Fibroblast of the aortic adventitia (primary cell): ENCODE measurements at places on chromosomes 2 and 18.

- peak; percentile 11 for DNase-seq
Measured at GRCh38 chr2:70994009-70994698, 519 bp downstream of the TEX261 start.

DNA sequence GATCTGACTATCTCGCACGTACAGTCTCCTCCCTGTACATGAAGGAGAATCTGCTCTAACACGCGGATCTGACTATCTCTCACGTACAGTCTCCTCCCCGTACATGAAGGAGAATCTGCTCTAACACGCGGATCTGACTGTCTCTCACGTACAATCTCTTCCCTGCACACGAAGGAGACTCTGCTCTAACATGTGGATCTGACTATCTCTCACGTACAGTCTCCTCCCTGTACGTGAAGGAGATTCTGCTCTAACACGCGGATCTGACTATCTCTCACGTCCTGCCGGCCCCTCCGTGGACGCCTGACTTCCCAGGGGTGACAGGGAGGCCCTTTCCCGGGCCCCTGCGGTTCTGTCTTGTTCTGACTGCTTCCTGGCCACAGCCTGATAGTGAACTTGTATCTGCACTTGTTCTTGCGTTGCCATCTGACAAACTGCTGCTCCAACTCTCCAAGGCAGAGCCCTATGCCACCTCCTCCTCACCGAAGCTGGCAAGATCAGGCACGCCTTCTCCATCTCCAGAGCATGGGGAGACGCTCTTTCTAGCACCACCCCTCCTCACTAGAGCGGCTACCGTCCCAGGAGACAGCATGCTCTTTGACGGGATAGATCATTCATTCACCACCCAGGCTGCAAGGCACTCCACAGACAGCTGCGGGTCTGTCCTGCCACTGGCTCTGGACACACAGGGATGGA is 238.6 kb downstream of the TWIST2 start:
- DNase-seq, result no peak

DNA sequence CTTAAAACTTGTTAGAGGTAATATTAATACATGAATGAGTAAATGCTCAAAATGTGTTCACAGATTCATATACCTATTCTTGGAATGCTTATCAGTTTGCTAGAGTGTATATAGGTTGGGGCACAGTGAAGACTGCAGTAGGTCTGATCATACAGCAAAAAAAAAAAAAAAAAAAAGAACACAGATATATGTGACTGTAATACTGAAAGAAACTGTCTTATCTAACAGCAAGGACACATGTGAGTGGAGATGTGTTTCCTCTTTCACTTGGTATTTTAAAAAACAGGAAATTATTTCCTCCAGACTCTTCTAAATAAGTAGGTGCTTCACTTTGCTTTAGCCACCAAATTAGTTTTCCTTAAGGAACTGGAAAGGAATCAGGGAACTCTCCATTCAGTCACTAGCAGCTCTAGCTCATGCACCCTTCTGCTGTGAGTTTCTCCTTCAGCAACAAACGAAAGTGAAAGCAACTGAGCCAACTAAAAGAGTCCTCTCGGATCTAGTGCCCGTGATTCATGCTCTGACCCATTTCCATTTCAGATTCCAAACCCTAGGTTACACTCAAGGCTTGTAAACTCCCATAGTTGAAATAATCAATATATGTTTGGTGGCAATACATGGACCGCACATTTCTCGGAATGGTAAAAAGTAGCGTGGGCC is 98.5 kb downstream of the DSEL start:
- DNase-seq, result peak; percentile 72

DNA sequence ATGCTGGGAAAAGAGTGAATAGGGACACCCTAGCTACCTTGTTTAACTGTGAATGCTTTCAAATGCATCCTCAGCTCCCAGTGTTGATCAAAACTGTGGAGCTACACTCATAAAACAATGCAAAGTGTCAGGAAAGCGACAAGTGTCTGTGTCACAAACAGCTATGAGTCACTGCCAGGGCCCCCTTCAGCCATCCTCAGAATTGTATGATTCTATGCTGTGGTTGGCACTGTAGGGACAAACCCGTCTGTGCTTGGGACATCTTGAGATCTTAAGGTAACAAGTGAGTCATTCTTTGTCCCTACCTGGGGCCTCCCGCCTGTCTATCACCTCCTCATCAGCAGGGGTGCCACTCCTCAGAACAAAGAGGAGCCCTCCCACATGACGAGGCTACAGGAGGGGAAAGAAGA is 42.4 kb downstream of the KLF7 start:
- no peak for DNase-seq

- DNase-seq, result peak; percentile 79
Measured at GRCh38 chr18:44742718-44743311, 62.1 kb downstream of the SETBP1 start.
